Upper lobe of left lung (tissue), 6 donors: ENCODE measurements at places on chromosomes 1 and 21. TPM values are rescaled to one million over a fixed set of nuclear protein-coding genes. Genes with fewer than 3 reads are reported as not detected.
A peak's percentile ranks its signal among the peaks of the same experiment; 100 is the strongest.

DNA sequence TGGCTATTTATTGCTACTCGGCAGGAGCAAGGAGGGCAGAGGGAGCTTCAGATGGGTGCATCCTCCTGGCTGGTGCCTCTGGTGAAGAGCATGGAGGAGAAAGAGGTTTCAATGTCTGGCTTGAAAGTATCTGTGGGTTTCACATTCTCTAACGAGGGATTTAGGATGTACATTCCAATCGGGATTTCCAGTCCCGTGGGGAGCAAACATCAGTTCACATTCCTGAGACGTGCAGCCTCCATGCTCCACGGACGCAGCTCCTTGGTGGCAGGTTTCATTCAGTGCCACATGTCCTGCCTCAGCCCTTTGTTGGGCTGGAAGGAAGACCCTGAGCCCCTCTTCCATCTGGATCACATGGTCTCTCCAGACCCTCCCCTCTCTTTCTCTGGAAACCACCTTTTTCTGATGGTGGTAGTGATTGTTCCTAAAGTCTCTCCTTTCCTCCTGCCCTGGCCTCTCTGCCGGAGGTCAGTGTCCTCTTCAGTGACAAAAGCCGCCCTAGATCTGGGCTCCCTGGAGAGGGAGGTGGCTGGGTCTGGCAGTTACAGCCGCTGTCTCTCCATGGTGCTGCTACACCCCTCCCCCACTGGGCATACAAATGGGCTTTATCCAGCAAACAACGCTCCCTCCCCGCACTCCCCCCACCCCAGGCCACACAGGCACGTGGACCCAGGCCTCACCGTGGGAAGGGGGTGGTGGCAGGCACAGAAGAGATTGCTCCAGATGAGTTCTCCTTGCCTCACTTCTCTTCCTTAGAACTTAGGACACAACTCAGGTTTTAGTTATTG, 826 bp upstream of the CA14 start:
- peaks cover 15% of the 10 kb centered on the region for H3K4me1 ChIP-seq
- H3K27me3 ChIP-seq, result peaks cover 4% of the 10 kb centered on the region
- no peaks in the 10 kb centered on the region for H3K36me3 ChIP-seq
- no peak for DNase-seq

GRCh38 chr1:221022331-221022730, 143.1 kb downstream of the HLX start:
- no peak overlapping the region for H3K4me3 ChIP-seq
- H3K27ac ChIP-seq, result no peak overlapping the region
- no peaks in the 10 kb centered on the region for H3K27me3 ChIP-seq
- no peak for DNase-seq
- H3K36me3 ChIP-seq, result no peaks in the 10 kb centered on the region
- no peaks in the 10 kb centered on the region for H3K4me1 ChIP-seq

DNA sequence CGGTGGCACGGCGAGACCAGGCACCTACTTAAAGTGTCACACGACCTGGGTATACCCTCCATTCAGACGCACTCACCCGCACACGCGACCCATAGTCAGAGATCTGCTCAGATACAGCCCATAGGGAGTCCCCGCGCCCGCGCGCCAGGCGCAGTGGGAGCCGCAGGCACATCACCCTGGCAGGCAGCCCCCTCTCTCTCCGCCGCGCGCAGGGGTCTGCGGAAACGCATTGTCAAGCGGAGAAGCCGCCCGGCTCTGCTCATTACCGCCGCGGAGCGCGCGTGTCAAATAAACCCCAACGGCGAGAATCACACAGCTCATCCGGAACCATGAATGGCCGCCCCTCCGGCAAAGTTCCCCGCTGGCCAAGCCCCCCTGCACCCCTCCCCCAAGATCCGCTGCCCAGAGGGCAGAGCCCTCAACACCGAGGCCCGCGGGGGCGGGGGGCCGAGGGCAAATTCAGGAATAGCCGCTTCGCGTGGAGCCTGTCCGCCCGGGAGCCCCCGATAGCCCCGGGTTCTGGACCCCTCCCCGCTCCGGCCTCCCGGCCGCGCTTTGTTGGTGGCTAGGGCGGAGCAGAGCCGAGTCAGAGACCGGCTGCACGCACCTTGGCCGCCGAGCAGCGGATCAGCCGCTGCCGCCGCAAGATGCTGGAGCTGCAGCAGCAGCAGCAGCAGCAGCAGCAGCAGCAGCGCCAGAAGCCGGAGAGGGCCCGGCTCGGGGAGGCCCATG, 522 bp downstream of the LRP8 start:
- H3K36me3 ChIP-seq, result no peaks in the 10 kb centered on the region
- peak overlapping the region; percentile 76 for H3K4me3 ChIP-seq
- H3K27me3 ChIP-seq, result no peaks in the 10 kb centered on the region
- peak; percentile 91 for DNase-seq

GRCh38 chr1:201149400-201149799, 4.9 kb downstream of the TMEM9 start:
- DNase-seq, result no peak
- H3K27ac ChIP-seq, result no peak overlapping the region
- H3K4me3 ChIP-seq, result no peak overlapping the region
- H3K36me3 ChIP-seq, result peaks cover 64% of the 10 kb centered on the region
- peaks cover 11% of the 10 kb centered on the region for H3K4me1 ChIP-seq

DNA sequence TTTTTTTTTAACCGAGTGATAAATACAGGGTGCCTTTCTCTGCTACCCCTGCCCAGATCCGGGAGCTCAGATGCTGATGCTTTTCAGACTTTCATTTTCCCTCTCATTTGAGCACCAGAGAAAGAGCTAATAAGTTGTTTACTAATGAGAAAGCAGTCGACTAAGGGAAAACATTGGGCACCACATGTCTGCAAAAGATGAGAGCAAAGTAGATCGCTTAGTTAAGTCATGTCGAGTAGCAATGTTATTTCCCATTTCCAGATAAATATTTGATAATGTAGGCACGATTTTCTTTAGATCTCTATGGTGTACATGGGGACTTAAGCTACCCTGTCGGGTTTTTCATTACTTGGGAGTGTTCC, 1.2 kb downstream of the PKN2 start:
- H3K4me1 ChIP-seq, result peaks cover 35% of the 10 kb centered on the region
- H3K27me3 ChIP-seq, result no peaks in the 10 kb centered on the region
- no peaks in the 10 kb centered on the region for H3K36me3 ChIP-seq
- peak overlapping the region; percentile 98 for H3K27ac ChIP-seq

DNA sequence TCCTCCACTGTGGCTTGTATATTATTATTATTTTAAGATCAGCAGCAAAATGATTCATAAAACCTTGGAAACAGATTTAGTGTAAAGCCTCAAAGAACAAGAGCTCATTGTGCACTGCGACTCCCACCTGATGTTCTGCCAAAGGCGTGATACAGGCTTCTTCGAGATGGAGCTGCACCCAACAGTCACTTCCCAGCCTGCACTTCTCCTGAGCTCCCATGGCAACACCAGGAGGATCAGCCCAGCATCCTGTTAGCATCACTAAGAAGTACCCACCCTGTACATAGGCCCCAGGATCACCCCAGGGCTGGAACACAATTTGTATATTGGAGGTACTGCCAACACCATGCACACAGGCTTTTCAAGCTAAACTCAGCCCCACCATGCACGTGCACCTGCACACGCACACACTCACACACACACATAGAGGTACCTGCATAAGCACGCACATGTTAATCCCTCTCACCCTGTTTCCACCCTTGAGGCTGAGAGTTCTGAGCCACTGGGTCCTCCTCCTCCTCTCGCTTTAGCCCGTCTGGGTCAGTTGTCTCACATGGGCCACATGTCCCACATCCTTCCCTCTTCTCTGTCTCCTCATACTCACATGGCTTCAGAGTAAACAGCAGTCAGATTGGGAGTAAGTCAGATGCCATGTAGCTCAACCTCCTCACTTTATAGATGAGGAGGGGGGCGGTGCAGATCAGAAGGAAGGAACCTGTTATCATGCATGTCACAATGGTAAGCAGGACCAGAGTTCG, 281.9 kb upstream of the POU3F1 start:
- H3K4me3 ChIP-seq, result no peak overlapping the region
- H3K27me3 ChIP-seq, result no peaks in the 10 kb centered on the region
- H3K36me3 ChIP-seq, result no peaks in the 10 kb centered on the region
- no peak overlapping the region for H3K27ac ChIP-seq

DNA sequence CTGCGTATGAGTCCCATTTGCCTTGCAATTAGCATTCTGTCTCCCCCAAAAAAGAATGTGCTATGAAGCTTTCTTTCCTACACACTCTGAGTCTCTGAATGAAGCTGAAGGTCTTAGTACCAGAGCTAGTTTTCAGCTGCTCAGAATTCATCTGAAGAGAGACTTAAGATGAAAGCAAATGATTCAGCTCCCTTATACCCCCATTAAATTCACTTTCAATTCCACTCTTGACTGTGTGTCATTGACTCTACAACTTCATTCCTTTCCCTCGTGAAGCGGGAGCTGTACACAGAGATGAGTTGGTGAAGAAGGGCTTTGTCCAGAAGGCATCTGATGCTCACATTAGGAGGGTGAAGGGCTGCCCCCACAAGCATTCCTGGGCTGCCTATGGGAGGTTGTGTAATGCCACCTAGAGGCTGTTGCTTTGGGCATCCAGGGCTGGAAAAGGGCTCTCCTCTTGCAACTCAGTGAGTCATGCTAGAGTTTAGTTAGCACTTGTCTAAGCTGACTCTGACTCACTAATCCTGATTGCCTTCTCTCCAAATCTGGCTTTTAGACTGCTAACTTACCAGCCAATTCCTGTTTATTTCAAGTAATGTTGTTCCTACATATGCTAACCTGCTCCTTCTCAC, 1.8 kb downstream of the SPRR1B start:
- no peaks in the 10 kb centered on the region for H3K36me3 ChIP-seq
- H3K4me3 ChIP-seq, result no peak overlapping the region
- no peaks in the 10 kb centered on the region for H3K4me1 ChIP-seq

The RAB3GAP2 gene
- 35.8 TPM for total RNA-seq

The CELSR2 gene
- 8.0 TPM for total RNA-seq

The TMEM81 gene
- total RNA-seq, result 1.3 TPM

The GNG12 gene
- 14.3 TPM for total RNA-seq

The CR1L gene
- not detected for total RNA-seq
